Stomach (tissue), 19 donors: ENCODE measurements at places on chromosomes 12 and 14.

- no peak overlapping the region for H3K27ac ChIP-seq
- peaks cover 6% of the 10 kb centered on the region for H3K36me3 ChIP-seq
- H3K4me3 ChIP-seq, result no peak overlapping the region
- no peaks in the 10 kb centered on the region for H3K27me3 ChIP-seq
Observed at GRCh38 chr12:89539426-89540223, 13.8 kb upstream of the POC1B start.

DNA sequence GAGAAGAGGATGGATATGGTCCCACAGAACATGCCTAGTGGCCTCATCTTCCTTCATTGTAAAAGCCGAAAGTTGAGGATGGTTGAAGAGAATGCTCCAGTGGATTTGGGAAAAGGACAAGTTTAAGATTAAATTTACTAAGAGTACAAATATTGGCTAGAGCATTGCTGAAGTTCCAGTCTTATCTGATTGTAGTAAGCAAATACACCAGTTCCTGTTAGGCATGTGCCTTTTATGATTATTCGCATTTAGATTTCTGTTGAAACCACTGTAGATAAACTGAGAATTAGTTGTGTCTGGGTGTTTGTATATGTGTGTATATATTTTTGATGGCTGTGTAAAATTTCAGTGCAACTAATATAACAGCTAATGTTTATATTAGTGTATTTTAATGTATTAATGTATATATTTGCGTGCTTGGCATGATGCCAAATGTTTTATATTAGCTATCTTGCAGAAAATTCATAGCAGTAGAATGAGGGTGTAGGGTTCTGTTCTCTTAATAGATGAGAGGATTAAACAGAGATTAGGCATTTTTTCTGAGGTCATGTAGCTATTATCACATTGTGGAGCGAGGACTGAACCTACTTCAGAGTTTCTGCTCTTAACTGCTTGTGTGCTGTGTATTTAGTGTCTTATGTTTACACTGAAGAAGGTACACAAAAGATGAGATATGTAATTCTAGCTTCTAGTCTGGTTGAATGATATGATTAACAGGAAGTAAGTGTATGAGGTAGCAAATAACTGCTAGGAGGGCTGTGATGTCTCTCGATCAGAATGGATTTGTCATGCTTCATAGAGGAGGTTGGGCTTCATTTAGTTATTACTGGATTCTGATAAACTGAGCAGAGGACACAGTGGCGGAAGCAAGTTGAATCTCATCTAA lies 21.1 kb downstream of the FKBP3 start:
- peaks cover 99% of the 10 kb centered on the region for H3K36me3 ChIP-seq
- H3K27me3 ChIP-seq, result no peaks in the 10 kb centered on the region
- peaks cover 14% of the 10 kb centered on the region for H3K4me1 ChIP-seq

GRCh38 chr12:93824514-93825500 lies 147.6 kb downstream of the CRADD start:
- no peak overlapping the region for H3K4me3 ChIP-seq
- H3K4me1 ChIP-seq, result peaks cover 41% of the 10 kb centered on the region
- H3K27me3 ChIP-seq, result no peaks in the 10 kb centered on the region
- no peaks in the 10 kb centered on the region for H3K36me3 ChIP-seq
- no peak for DNase-seq
- peak overlapping the region; percentile 21 for H3K27ac ChIP-seq

DNA sequence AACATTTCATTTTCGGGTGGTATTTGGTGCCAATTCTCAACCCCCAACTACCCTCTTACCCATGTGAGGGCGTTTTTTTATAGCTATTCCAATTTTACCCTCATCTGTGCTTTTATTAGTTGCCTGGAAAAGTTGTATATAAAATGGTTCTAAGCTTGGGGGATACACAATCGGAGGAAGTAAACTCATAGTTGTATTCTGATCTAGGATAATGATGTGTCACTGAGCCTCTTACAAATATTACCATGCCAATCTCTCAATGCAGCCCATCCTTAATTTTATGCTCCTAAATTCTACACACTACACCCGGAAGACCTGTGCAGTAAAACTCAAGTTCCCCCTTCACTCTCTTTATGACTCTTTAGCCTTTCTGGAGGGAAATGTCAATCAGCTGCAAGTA lies 1206.5 kb upstream of the FLRT2 start:
- H3K4me3 ChIP-seq, result no peak overlapping the region
- H3K4me1 ChIP-seq, result no peaks in the 10 kb centered on the region
- no peaks in the 10 kb centered on the region for H3K36me3 ChIP-seq
- no peak overlapping the region for H3K27ac ChIP-seq

- no peaks in the 10 kb centered on the region for H3K4me1 ChIP-seq
- no peak for DNase-seq
- no peak overlapping the region for H3K27ac ChIP-seq
- no peak overlapping the region for H3K4me3 ChIP-seq
- peaks cover 31% of the 10 kb centered on the region for H3K36me3 ChIP-seq
- H3K27me3 ChIP-seq, result no peaks in the 10 kb centered on the region
Observed at GRCh38 chr12:51076236-51076930, 7.0 kb downstream of the CSRNP2 start.

DNA sequence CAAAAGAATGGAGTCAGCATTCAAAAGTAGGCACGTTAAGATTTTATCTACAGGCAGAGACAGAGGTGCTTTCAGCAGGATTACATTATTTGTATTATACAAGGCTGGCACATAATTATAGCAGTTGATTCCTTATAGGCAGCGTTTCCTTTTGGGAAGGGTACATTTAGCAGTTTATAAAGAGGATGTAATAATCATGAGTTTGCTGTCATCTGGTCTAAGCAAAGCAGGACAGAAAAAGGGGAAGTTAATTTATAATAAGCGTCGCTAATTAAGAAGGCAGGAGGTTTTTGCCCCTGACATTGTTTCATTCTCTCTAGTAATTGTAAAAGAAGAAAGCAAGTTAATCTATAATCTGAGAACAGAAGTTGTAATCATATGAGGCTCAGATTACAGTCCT lies 259.9 kb upstream of the MDGA2 start:
- no peak overlapping the region for H3K27ac ChIP-seq
- no peaks in the 10 kb centered on the region for H3K36me3 ChIP-seq
- no peaks in the 10 kb centered on the region for H3K27me3 ChIP-seq

GRCh38 chr12:109228664-109229063 lies 80.4 kb downstream of the FOXN4 start:
- peaks cover 100% of the 10 kb centered on the region for H3K36me3 ChIP-seq
- H3K27ac ChIP-seq, result no peak overlapping the region
- DNase-seq, result no peak
- no peak overlapping the region for H3K4me3 ChIP-seq
- H3K4me1 ChIP-seq, result no peaks in the 10 kb centered on the region

- H3K27me3 ChIP-seq, result no peaks in the 10 kb centered on the region
- H3K4me3 ChIP-seq, result no peak overlapping the region
- peak; percentile 62 for DNase-seq
- no peaks in the 10 kb centered on the region for H3K36me3 ChIP-seq
- H3K4me1 ChIP-seq, result peaks cover 23% of the 10 kb centered on the region
Observed at GRCh38 chr12:109725321-109726105, 11.9 kb downstream of the FAM222A start.

DNA sequence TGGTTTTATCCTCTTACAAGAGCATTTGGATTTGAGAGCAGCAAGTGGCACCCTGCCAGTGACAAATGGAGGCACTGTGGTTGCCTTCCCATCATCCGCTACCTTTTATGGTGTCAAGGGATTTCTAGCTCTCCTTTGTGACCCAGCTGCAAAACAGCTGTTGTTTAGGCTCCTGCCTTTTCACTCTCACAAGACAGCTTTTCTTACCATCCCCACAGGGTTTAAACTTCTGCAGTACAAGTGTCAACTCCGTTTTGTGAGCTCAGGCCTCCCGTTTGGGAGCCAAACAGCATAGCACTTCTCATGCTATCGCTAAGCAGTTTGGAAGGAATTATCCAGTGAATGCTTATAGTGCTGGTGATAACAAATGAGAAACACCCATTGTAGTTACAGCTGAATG lies 331.4 kb downstream of the TMTC2 start:
- H3K36me3 ChIP-seq, result no peaks in the 10 kb centered on the region
- peak overlapping the region; percentile 84 for H3K27ac ChIP-seq
- H3K27me3 ChIP-seq, result no peaks in the 10 kb centered on the region
- no peaks in the 10 kb centered on the region for H3K4me1 ChIP-seq
- DNase-seq, result no peak
